ENCODE measurements at places on chromosomes 5 and 9. TPM values are rescaled to one million over a fixed set of nuclear protein-coding genes. Genes with fewer than 3 reads are reported as not detected.

Gene GARIN3
- total RNA-seq, result not detected

Gene CD180
- total RNA-seq, result 2.1 TPM

Gene PRR16
- total RNA-seq, result not detected

Gene ABO
- total RNA-seq, result 2.1 TPM

Gene RASGRF2
- total RNA-seq, result 10.8 TPM

Gene COL27A1
- 1.2 TPM for total RNA-seq

Gene OTULINL
- total RNA-seq, result 26.6 TPM

Gene SLCO4C1
- total RNA-seq, result 0.95 TPM

Gene ORM2
- total RNA-seq, result not detected

Gene ERGIC1
- total RNA-seq, result 42.8 TPM

Gene SLC25A2
- total RNA-seq, result 0.56 TPM

Gene KCNIP1
- not detected for total RNA-seq

Gene WNK2
- 0.22 TPM for total RNA-seq

Gene HAVCR2
- 215 TPM for total RNA-seq

Gene IL9
- 0.51 TPM for total RNA-seq

Gene S100Z
- total RNA-seq, result 3.1 TPM

Gene FREM1
- total RNA-seq, result 0.02 TPM

Gene C9orf153
- 0.54 TPM for total RNA-seq

Gene PTPN3
- 2.8 TPM for total RNA-seq

Gene CYSRT1
- total RNA-seq, result 0.27 TPM

Gene ROR2
- total RNA-seq, result 6.6 TPM

Gene STPG3
- not detected for total RNA-seq

Gene SELENOP
- not detected for total RNA-seq

Gene TMEM174
- not detected for total RNA-seq

Gene HMCN2
- not detected for total RNA-seq

Gene ATG10
- total RNA-seq, result 4.2 TPM

Gene WWC1
- total RNA-seq, result not detected

Gene FCN2
- total RNA-seq, result not detected

Gene FOXD4L4
- total RNA-seq, result 0.20 TPM

Gene PCA3
- total RNA-seq, result not detected

Gene SMC5
- total RNA-seq, result 36.8 TPM

Gene UBAC1
- 33.4 TPM for total RNA-seq

Gene C5orf46
- not detected for total RNA-seq

Gene SPEF2
- 7.8 TPM for total RNA-seq

Gene NXNL2
- not detected for total RNA-seq

Gene ZNG1F
- total RNA-seq, result 7.6 TPM

Gene CARD9
- 1.6 TPM for total RNA-seq

Gene C9orf50
- total RNA-seq, result not detected

Gene CNTLN
- total RNA-seq, result 1.6 TPM

Gene CENPK
- total RNA-seq, result 74.4 TPM

Gene MARCOL
- total RNA-seq, result not detected

Gene NAIP
- 12.0 TPM for total RNA-seq

Gene NPR3
- total RNA-seq, result not detected

All from T-helper 1 cell treated with Interleukin-12 subunit alpha and Interleukin-12 subunit beta and Interleukin-4 antibody, amounts not matched to agents 30 ng/mL and 1 ng/mL, for 36 hours (primary cell).